ENCODE measurements at places on chromosomes 3 and 15.

DNA sequence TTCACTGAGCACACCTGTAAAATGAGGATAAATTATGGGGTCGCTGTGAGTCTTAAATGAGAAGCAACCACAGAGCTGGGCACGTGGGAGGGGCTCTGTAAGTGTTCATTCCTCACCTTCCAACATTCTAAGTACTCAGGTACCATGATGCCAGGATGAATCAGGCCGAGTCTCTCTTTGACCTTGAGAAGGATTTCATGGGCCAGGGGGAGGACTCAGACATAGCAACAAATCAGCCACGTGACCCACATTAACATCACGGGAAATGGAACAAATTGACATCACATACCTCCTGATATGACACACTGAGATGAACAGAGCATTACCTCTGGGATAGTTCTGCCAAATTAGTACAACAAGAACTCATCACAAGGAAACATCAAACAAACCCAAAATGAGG is 35.2 kb upstream of the USP3 start:
- no peak for DNase-seq

- DNase-seq, result no peak
Measured at GRCh38 chr15:85754989-85755388, 39.7 kb downstream of the KLHL25 start.

- no peak for DNase-seq
Measured at GRCh38 chr3:119580067-119580760, 922 bp downstream of the ADPRH start.

GRCh38 chr3:44642337-44642736 is 6.2 kb upstream of the ZNF35 start:
- DNase-seq, result no peak

- DNase-seq, result no peak
Measured at GRCh38 chr3:111738790-111739189, 120.3 kb upstream of the PHLDB2 start.

- DNase-seq, result no peak
Measured at GRCh38 chr3:156352728-156353127, 202.2 kb downstream of the SSR3 start.

GRCh38 chr3:30428251-30428650 is 178.2 kb upstream of the TGFBR2 start:
- no peak for DNase-seq

GRCh38 chr15:72340366-72340765 is 20.4 kb upstream of the CELF6 start:
- DNase-seq, result no peak

All from GM19239 (cell line).